ENCODE measurements at places on chromosomes 3 and 15.
A peak's percentile ranks its signal among the peaks of the same experiment; 100 is the strongest.

GRCh38 chr15:86522721-86523120, 443.1 kb downstream of the AGBL1 start:
- no peak for DNase-seq

DNA sequence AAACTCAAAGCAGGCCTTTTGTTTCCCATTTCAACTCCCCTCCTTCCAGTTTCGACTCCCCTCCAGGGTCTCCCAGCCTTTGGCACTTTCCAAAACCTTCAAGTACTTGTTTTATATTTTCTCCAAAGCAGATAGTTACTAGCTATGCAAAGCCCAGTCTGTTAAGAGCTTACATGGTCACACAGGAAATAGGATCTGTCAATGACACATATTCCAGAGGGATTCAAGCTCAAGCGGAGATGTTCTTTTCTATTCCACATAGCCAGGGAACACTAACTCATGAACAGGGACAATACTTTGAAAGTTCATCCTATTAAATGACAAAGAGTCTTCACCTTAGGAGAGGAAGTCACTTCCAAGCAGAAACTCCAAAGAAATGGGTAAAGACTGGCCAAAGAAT, 18.6 kb downstream of the SUCLG2 start:
- peak; percentile 41 for DNase-seq

- no peak for DNase-seq
Measured at GRCh38 chr3:116743062-116743461, 33.5 kb downstream of the TUSC7 start.

GRCh38 chr15:31330111-31330785, 3.6 kb downstream of the KLF13 start:
- no peak for DNase-seq

DNA sequence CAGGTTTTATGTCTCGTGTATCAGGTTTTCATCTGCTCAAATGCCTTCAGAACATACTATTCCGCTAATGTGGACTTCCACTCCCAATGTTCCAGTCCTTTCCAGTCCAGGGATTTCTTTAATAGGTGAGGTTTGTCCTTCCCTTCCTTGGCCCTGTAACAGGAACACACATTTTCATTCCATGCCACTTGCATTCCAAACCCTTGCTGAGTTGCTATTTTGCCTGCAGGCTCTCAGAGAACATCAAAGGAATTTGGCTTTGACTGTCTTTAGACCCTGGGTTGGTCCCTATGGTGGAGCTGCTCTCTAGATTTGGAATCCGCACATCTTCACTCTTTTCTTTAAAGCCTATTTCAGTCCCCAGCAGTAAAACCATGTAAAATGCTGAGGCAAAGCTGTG, 12.3 kb upstream of the ALCAM start:
- peak; percentile 39 for DNase-seq

DNA sequence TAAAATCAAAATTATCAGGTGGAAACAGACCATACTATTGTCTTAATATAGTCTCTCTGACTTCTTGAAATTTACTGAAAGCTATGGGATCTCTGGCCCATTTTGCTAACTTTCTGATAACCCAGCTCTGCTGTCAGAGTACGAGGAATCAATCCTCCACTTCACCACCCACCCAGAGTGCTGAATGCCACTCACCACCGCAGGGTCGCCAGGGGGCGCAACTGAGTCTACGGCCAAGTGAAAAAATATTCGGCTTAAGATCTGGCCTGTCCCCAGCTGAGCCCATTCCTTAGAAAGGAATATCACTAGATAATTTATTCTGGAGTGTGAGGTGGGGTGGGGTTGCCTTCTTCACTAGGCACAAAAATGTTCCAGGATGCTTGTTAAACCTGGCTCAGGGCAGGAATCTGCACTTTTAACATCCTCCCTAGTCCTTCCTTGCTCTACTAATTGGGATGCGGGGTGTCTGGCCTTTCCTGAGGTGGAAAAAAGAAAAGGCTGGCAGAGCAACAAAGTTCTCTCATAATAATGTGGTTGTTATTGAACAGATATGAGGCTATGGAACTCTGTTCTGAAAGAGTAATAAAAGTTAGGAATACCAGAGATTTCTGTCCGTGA, 520.6 kb downstream of the MFSD1 start:
- peak; percentile 30 for DNase-seq

DNA sequence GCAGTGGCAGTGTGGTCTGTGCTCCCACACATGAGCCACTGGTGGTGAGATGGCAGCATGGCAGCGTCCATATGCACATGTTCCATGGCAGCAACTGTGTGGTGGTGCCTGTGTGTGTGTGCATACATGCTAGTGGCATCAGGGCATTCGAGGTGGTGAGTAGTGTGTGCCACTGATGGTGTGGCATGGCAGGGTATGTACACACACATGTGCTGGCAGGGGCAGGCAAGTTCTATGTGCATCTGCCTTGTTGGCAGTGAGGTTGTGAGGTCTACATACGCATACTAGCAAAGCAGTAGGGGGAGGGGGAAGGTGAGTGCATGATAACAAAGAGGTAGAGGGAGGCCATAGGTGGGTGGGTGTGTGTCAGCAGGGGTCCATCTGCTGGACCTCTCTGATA, 378.7 kb downstream of the C3orf38 start:
- DNase-seq: no peak

- no peak for DNase-seq
Measured at GRCh38 chr3:7271631-7272030, 410.7 kb downstream of the GRM7 start.

DNA sequence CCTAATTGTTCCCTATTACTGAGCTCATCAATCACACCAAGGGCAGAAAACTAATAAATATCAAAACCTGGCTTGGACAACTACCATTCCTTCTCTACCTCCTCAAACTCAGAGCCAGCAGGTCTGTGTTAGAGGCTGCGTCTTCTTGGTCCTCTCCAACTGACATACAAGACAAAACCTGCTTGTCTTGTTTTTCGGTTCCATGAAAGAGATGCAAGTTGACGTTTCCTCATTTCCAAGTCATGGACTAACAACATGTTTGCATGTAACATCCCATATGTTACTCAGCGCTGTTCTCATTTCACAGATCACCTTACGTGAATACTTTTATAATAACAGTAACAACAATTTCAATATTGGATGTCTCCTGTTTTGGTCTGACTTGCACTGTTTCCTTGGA, 110.9 kb downstream of the LMLN start:
- no peak for DNase-seq

- DNase-seq: no peak
Measured at GRCh38 chr15:29727871-29728270, 94.4 kb downstream of the TJP1 start.

DNA sequence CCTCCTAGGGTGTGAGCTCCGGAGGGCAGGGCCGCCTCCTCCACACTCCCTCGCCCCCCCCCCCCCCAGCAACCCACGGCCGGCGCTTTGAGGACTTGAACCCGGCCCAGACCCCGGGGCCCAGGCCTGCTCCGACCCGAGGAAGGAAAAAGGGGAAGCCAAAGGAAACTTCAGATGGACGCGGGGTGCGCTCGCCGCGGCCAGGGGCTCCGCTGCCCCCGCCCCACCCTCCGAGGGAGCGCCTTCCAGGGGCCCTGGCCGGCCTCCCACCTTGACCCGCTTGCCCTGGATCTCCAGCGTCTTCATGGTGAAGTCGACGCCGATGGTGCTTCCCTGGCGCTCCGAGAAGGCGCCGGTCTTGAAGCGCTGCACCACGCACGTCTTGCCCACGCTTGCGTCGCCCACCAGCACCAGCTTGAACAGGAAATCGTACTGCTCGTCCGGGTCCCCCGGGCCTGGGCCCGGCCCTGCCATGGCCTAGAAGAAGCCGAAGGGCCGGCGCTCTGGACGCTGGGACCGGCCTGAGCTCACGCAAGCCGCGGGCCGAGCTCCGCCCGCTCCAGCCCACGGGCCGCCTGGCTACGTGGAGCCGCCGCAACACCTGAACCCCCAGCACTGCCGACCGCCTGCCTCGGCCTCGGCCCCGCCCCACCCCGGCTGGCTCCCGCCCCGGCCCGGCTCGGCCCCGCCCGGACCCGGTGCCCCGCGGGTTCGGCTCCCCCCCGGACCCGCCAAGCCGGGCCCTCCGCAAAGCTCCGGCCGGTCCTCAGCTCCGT, 400 bp downstream of the RAB43 start:
- no peak for DNase-seq

DNA sequence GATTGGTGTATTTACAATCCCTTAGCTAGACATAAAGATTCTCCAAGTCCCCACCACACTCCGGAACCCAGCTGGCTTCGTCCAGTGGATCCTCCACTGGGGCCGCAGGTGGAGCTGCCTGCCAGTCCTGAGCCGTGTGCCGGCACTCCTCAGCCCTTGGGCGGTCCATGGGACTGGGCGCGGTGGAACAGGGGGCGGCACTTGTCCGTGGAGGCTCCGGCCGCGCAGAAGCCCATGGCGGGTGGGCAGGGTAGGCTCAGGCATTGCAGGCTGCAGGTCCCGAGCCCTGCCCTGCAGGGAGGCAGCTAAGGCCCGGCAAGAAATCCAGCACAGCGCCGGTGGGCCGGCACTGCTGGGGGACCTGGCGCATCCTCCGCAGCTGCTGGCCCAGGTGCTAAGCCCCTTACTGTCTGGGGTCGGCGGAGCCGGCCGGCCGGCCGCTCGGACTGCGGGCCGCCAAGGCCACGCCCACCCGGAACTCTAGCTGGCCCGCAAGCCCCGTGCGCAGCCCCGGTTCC, 3.5 kb upstream of the RNU5B-1 start:
- no peak for DNase-seq

DNA sequence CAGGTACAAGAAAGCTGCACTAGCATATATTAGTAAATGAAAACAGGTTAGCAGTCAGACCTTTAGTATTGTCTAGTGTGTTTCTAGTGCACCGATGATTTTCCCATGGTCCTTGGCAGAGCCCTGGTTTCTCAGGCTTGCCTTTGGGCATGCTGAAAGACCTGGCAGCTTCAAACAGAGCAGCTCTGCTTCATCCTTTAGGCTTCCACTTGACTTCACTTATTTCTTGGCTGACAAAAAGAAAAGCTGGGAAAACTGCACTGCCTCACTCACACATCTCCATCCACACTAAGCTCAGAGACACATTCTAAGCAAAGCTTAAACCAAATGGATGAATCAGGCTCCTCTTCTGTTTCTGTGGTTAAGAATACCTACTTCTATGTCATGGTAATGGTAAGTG, 374.8 kb upstream of the PDZRN3 start:
- DNase-seq: peak; percentile 22

- DNase-seq: peak; percentile 59
Measured at GRCh38 chr3:110307065-110307809, 764.4 kb upstream of the NECTIN3 start.

Data from fibroblast of skin of right biceps (primary cell).